NCI-H510A (cell line): ENCODE measurements at places on chromosomes 1 and 21.

DNA sequence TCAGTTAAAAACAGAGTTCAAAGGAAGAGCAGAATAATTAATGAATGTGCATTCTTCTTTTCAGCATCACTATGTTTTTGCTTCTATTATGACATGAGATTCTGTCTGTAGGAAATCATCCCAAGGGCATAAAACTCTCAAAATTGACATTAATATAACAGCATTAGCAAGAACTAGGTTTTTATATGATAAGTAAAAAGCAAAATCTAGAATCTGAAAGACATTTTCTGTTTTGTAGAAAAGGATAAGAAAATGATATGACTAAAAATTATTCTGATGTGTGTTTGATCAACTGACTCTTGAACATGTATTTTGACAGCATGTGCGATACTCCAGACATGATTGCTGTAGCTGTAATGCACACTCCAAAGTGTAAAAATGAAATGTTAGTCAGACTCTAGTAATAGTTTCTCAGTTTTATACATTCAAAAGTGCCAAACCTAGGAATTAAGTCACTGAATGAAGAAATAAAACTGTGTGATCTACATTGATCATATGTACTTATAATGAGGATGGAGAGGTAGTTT lies 197.3 kb downstream of the NCAM2 start:
- DNase-seq, result no peak

- no peak for DNase-seq
Measured at GRCh38 chr1:206493279-206493678, 14.1 kb upstream of the RASSF5 start.

GRCh38 chr1:244077473-244078220 lies 26.6 kb downstream of the ZBTB18 start:
- no peak for DNase-seq

GRCh38 chr1:204599098-204599497 lies 82.9 kb downstream of the MDM4 start:
- no peak for DNase-seq

DNA sequence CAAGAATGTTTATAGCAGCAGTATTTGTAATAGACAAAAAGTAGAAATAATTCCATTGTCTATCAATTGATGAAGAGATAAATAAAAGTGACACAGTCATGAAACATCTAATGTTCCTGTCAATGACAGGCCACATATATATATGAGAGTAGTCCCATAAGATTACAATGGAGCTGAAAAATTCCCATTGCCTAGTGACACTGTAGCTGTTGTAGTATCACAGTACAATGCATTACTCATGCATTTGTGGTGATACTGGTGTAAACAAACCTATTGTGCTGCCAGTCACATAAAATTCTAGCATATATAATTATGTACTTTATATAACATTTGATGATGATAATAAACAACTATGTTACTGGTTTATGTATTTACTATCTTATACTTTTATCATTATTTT lies 141.9 kb upstream of the LYPLAL1 start:
- DNase-seq, result no peak

GRCh38 chr1:31416101-31416736 lies 3.2 kb downstream of the SERINC2 start:
- DNase-seq, result no peak

DNA sequence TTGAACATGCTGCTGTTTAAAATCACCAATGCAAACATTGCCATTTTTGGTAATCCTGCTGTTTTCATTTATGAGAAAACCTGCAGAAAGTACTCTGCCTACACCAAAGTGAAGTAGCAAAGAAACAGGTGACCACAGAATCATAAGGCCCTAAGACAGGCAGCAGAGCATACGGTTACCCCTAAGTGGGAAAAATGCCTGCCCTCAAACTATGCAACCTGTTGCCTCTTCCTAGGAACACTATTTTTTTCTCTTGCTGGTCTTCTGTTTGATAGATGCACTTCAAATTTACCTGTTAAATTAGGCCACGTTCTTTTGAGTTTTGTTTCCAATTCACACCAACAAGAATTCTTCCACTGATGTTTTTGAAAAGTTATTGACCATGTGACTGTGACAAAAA lies 89.5 kb upstream of the RAB4A start:
- no peak for DNase-seq

GRCh38 chr1:44408632-44409602 lies 3.9 kb downstream of the RNF220 start:
- DNase-seq, result peak; percentile 67

GRCh38 chr1:159204161-159205141 lies at the start of gene ACKR1:
TSS of gene ACKR1 (plus strand) at chr1:159204875. CDS start at chr1:159204960, 85 bp downstream.
- DNase-seq, result no peak
